ENCODE measurements at places on chromosomes 7 and 10. TPM values are rescaled to one million over a fixed set of nuclear protein-coding genes. Genes with fewer than 3 reads are reported as not detected.

Gene SUN3
- not detected for total RNA-seq

Gene SYT15
- total RNA-seq, result 1.0 TPM

Gene ZYX
- 192 TPM for total RNA-seq

Gene PI4K2A
- total RNA-seq, result 8.9 TPM

Gene GTF2IRD2
- total RNA-seq, result 8.3 TPM

Gene PALD1
- 6.5 TPM for total RNA-seq

Gene EVX1
- not detected for total RNA-seq

Gene BMI1
- 26.4 TPM for total RNA-seq

Gene MKI67
- 356 TPM for total RNA-seq

Gene MDFIC
- total RNA-seq, result 63.6 TPM

GRCh38 chr7:31058122-31058521 is 6.0 kb downstream of the ADCYAP1R1 start:
- no peak for DNase-seq

DNA sequence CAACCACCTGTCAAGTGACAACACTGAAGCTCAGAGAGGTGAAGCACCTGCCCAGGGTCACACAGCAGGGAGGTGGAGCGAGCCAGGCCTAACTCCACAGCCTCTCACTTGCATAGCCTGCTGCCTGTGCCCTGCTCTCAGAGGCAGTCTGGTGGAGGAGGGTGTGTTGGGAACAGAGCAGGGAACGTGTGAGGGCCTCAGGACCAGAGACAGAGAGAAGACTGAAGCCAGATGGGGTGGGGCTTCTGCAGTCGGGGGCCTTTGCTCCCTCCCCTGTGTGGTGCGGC is 114.0 kb downstream of the PTPN20 start:
- peak; percentile 13 for DNase-seq

DNA sequence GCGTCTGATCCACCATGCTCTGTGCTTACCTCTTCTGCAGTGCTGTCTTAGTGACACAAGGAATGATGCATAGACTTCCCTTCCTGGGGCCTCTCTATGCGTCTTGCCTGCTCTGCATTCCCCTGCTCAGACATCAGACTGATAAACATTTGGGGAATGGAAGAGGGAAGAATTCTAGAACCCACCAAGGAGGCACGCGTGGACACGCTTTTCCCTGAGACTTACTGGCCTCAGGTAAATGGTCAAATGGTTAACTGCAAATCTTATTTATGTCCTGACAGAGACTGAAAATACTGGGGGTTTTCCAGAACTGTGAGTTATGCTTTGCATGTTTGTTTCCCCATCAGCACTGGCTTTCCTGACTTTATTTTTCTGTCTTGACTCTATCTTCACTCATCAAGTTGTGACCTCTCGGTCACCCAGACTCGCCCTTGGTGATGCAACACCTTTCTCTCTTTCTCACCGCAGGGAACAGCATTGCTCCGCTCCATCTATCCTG is 285.9 kb upstream of the FZD8 start:
- DNase-seq, result no peak

DNA sequence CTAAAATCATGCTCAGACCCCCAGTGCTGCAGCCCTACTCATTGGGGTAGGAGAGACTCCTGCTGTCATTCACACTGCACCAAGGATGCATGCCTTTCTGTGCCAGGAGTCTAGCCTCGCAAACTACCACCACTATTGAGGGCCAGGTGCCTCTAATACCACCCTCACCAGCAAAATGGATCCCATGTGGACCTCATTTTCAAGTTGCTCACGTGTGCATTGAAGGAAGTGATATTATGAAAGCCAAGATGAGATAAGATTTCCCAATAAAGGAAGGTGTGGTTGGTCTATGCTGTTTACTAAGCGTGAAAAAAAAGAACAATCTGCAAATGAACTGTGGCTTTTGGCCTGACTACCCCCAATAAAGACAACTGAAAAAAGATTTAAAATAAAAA is 7.2 kb upstream of the LAMTOR4 start:
- no peak for DNase-seq

GRCh38 chr7:127029823-127030222 is 222.9 kb downstream of the GRM8 start:
- DNase-seq, result no peak

DNA sequence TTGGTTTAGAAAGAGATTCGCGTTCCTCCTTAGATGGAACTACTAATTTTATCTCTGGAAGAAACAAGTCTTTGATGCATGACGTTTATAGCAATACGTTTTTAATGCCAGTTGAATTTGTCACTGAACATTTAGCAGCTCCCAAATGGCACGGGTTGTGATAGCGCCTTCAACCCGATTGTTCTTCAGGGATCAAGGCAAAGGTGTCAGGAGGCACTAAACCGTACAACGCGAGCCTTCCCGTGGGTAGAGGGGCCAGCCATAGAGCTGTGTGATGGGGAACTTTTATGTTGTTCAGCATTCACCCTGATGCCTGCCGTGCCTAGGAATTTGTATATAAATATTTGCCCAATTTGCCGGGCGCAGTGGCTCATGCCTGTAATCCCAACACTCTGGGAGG is 3.4 kb downstream of the GET4 start:
- no peak for DNase-seq

DNA sequence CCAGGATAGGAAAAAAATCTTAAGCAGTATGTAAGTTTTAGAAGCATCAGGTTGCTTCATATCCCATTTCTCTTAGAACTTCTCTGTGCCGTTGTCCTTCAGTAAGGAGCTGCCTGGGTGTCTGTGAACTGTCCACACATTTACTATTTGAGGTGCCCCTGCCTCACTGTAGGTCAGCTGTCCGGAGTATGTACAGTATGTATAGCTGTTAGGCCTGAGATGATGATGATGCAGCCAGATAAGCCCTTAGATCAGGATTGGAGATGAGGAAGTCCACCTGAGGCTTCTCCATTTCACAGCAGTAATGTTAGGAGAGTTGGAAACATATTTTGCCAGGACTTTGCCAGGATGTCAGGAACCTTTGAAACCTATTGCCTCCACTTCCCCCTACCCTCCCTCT is 7.7 kb downstream of the NDUFB2 start:
- DNase-seq, result peak; percentile 13

GRCh38 chr10:84988011-84988410 is 659.6 kb downstream of the CCSER2 start:
- no peak for DNase-seq

DNA sequence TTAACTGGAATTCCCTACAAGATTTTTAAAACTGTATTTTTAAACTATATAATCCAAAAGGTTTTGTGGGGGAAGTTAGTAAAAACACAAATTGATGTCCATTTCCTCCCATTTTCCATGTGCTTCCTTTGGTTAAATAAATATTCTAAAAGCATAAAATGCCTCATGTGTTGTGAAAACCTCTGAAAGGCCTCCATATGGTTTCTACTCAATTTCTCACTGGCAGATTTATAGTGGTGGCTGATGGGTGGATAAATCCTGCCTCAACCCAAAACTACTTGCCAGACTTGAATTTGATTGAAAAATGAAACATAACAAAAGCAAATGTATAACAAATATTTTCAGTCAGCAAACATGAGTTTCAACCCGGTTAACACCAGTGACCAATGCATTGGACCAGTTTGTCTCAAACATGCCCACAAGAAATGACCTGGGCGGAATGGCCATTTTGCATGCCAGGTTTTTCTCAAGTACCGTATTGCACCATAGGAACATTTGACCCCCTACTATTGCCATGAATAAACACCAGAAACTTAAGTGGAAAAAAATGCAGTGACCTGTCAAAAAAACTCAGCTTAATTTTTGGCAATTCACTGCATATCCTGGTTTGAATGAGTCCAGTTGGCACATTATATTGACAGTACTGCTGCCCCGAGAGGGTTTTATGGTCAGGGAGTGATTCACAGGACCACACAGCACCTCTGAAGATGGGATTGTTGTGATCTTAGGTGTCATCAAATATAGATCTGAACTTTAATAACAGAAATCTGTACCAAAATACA is 454.6 kb upstream of the ANKRD30A start:
- DNase-seq, result no peak

- DNase-seq, result no peak
Observed at GRCh38 chr7:36514289-36515243, 124.9 kb downstream of the ANLN start.

GRCh38 chr7:149794661-149795060 is 21.3 kb upstream of the ZNF467 start:
- no peak for DNase-seq

DNA sequence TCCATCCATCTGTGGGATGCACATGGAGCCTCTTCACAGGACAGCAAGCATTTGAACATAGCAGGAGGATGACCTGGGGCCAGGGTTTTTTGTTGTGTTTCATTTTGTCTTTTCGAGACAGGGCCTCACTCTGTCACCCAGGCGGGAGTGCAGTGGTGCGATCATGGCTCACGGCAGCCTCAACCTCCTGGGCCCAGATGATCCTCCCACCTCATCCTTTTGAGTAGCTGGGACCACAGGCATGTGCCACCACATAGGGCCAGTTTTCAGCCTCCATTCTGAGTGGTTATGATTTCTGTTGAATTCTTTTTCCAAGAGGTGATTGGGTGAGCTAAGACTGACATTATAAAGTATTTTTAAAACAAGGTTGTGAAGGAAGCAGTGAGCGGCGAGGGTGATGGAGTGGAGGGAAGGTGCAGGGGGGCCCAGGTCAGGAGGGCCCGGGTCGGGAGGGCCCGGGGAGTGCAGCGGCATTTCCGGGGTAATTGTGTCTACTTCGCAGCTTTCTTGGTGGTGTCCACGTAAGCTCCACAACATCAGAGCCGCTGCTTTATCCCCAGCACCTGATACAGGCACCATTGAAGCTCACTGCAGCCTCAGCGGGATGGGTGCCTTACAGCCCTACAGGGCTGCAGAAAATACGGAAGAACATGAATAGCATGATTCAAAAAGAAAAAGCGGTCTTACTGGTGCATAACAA is 12.0 kb upstream of the LARP4B start:
- DNase-seq, result no peak

- DNase-seq, result no peak
Observed at GRCh38 chr7:29142021-29142727, 4.2 kb downstream of the CPVL start.

- DNase-seq, result no peak
Observed at GRCh38 chr10:81978238-81978637, 103.2 kb downstream of the NRG3 start.

DNA sequence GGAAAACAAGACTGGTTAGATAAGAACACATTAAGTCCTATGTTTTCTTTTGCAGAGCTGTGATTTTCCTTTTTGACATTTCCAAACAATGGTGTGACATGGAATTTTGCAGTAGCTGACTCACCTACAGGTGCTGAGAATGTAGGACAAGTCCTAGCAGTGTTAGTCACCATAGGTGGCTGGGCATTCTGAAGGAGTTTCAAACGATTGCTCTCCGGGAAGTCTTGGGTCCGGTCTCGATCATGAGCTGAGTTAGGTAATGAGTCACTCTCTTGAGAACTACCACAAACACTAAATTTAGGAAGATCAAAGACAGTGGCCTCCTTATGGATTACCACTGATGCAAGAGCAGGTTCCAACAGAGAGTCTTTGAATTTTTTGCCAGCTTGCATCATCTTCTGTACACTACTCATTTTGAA is 3.6 kb downstream of the FIGNL1 start:
- no peak for DNase-seq

DNA sequence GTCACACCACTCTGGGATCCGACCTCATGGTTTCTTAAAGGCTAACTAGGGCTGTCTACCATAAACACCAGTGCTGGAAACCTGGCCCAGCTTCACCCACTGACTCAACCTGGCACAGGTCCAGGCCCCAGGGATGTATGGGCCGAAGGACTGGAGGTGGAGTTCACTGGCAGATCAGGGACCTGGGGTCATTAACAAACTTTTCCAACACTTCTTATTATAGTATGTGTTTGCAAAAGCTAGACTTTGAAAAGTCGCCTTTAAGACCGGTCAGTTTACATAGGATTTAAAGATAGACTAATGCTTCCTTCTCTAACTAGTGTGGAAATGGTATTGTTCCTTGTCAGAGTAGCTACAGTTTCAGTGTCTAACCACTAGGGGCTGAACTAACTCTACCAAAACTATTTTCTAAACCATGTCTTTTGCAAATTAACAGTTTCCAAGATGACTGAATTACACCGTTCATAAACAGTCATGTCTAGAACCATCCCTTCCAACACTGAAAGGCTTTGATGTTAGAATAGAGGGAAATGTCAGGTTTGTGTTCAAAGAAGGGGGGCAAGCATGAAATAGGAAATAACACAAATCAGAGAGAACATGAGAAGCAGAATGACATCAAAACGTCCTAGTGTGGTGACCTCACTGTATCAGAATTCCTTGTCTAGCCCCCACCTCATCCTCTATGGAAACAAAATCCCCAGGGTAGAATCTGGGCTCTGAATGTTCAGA is 29.7 kb downstream of the STN1 start:
- DNase-seq, result no peak

DNA sequence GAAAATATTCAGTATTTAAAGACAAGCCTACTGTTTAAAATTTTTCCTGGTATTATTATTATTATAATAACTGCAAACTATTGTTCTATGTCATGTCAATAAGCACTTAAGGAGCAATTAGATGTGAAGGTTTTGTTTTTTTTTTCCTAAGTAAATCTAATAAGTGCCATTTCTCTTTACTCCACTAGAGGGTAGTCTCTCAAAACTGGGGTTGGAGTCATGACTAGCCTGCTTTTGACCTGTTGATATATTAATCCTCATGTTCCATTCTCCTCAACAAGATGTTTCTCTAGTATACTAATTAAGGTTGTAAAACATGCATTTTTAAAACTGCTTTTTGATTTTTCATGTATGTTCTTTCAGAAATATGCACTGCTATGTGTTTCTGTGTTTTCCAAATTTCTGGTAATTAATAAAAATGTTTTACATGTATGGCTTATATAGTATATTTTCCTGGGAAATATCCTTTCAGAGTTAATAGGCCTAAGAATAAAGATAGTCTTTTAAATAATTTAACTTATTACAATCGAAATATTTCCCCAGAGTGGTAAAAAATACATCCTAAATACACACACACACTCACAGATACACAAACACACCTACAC is 1.0 kb upstream of the LRRN3 start:
- no peak for DNase-seq

- no peak for DNase-seq
Observed at GRCh38 chr7:8325067-8325466, 63.1 kb upstream of the ICA1 start.

GRCh38 chr10:85544956-85545355 is 821.6 kb downstream of the GRID1 start:
- no peak for DNase-seq

- no peak for DNase-seq
Observed at GRCh38 chr10:8894148-8894547, 839.7 kb downstream of the GATA3 start.

- no peak for DNase-seq
Observed at GRCh38 chr7:56009695-56010094, 41.5 kb downstream of the PSPH start.

- DNase-seq, result no peak
Observed at GRCh38 chr7:135178364-135178763, 7.9 kb upstream of the CYREN start.

- peak; percentile 28 for DNase-seq
Observed at GRCh38 chr10:122786269-122786668, 59.4 kb downstream of the CUZD1 start.
